ENCODE measurements at places on chromosomes 4 and X.

- no peak for DNase-seq
Observed at GRCh38 chr4:31655328-31655727, 935.2 kb downstream of the PCDH7 start.

- no peak for DNase-seq
Observed at GRCh38 chrX:15336023-15336413, 695 bp upstream of the PIGA start.

DNA sequence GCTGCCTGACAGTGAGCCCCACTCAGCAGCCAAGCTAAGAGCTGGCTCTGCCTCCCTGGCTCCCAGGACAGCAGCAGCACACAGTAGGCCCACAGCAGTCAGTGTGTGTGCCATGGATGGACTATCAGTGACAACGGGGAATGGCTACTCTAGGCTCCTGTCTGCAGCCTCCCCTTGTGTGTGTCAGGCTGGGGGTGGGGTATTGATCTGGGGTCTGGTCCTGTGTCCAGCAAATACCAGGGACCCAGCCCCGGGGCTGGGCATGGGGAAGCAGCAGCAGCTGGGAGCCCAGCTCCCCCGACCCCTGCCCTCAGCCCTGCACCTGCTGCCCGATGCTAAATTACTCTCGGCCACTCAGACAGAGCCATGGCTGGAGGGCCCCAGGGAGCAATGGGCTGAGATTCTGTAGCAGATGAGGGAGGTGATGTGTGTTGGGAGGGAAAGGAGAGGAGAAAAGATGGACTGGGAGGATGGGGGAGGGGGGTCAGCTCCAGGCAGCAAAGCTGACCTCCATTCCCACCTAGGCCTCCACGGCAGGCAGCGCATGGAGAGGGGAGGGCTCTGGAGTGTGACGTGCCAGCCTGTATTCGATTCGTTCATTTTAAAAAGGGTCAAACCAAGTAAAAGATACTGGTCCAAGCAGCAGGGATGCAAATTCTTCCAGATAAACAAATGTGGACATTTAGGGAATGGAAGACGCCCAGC, 61.3 kb upstream of the CRMP1 start:
- no peak for DNase-seq

DNA sequence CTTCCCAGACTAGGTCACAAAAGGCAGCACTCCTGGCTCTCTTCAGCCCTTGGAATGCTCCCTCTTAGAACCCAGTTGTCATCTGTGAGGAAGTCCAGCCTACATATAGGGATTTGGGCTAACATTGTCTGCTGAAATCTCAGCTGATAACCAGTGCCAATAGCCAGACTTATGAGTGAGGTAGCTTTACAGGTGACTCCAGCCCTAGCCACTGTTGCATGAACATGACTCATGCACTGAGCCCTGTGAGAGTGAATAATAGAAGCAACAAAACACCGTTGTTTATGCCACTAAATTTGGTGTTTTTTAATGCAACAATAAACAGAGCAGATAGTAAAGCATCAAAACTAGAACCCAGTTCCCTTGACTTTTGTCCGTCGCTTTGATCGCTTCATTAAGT, 433.2 kb downstream of the STIM2 start:
- DNase-seq = no peak

GRCh38 chrX:41332005-41332404, 2.0 kb upstream of the DDX3X start:
- DNase-seq = no peak

GRCh38 chrX:24506082-24506481, 41.0 kb downstream of the PDK3 start:
- DNase-seq = no peak

- DNase-seq = no peak
Observed at GRCh38 chr4:137614491-137614890, 82.2 kb upstream of the PCDH18 start.

- DNase-seq = no peak
Observed at GRCh38 chrX:38109042-38109898, 102.9 kb downstream of the SYTL5 start.

DNA sequence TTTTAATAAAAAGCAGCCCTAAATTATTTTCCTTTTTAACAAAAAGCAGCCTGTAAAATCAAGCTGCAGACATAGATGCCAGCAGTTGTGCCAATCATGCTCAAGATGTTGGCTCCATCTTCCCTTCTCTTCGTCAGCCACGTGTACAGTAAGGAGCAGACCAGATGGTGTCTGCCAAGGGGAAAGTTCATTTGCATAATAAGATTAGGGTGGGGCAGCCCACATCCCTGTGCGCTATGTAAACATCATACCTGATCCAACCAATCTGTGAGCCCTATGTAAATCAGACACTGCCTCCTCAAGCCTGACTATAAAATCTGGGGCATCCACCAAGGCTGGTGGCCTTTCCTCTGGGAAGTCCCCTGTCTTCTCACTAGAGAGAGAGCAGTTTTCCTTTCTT, 23.1 kb upstream of the C1GALT1C1 start:
- DNase-seq = no peak

DNA sequence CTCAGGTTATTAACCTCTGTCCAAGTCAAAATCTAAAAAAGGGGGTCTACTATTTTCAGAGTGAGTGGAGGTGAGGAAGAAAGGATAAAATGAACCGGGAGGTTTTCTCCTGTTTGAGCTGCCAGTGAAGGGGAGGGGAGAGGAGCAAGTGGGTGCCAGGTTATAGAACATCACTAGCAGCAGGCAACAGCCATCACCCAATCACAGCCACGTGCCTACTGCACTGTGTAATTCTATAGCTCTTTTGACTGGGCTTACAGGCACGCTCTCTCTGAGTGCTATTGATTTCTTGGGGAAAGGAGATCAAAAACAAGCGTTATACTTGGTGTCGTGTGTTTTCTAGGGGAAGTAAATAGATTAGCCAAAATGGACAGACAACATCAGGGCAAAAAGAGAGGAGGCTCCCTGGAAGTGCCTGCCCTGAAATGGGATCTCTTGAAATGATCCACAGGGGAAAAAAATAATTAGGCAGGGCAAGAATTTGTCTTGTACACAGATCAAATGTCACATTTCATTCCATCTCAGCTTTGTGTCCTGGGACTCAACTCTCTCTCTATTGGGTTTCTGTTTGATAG, 300.5 kb upstream of the LCORL start:
- no peak for DNase-seq

- no peak for DNase-seq
Observed at GRCh38 chr4:172357006-172357540, 543.9 kb downstream of the GALNTL6 start.

DNA sequence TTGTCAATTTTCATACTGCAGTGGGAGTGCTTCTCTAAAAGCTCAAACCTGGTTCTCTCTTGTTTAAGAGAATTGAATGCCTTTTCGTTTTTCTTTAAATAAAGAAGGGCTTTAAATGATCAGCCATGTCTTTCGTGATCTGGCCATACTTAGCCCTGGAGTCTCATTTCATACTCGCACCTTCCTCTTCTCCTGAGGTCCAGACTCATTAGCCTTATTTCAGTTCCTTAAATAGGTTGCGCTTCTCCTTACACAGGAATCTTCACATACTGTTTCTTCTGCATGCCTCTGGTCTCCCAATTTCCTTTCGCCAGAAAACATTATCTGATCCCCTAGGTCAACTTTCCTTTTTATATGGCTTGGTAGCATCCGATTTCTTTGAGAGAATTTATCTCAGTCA, 565.6 kb upstream of the TENM3 start:
- DNase-seq = no peak

GRCh38 chr4:173515458-173515857, 14.6 kb downstream of the HAND2 start:
- no peak for DNase-seq

GRCh38 chr4:145884775-145885174, 53.8 kb downstream of the ZNF827 start:
- DNase-seq = no peak

- DNase-seq = no peak
Observed at GRCh38 chr4:128517739-128518510, 230.3 kb upstream of the PGRMC2 start.

DNA sequence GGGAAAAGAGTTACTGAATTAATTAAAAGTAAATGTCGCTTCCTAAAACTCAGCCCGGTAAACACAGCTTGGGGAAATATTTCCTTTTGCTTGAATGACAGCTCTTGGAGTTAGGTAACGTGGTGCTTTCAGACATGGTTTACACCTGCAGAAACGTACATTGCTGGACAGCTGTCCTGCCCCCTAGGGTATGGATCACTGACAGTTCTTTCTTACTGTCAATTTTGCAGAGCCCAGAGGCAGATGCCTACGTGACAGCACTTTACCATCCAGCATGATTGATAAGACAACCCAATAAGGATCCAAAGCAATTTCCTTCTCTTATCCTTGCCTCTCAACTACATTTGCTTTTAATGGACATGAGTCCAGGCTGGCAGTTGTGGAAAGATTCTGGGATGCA, 334.5 kb downstream of the PACRGL start:
- no peak for DNase-seq

DNA sequence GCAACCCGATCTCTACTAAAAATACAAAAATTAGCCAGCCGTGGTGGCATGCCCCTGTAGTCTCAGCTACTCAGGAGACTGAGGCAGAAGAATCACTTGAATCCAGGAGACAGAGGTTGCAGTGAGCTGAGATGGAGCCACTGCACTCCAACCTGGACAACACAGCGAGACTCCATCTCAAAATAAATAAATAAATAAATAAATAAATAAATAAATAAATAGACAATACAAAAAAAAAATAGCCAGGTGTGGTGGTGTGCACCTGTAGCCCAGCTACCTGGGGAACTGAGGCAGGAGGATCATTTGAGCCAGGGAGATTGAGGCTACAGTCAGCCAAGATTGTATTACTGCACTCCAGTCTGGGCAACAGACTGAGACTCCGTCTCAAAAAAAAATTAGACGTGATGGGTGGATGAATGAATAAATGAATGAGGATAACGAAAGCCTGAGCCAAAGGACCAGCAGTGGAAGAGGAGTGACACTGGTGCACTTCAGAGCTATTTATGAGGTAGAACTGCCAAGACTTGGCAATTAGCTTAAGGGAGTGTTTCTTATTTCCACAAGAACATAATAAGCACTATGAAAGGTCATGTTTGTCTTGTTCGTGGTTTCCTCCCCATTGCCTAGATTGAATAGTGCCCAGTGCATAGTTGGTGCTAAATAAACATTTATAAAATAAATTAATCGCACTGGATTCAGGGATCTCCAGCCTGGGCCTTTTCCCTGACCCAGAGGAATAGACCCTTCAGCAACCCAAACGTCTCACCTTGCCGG, 232.2 kb downstream of the IDS start:
- no peak for DNase-seq

DNA sequence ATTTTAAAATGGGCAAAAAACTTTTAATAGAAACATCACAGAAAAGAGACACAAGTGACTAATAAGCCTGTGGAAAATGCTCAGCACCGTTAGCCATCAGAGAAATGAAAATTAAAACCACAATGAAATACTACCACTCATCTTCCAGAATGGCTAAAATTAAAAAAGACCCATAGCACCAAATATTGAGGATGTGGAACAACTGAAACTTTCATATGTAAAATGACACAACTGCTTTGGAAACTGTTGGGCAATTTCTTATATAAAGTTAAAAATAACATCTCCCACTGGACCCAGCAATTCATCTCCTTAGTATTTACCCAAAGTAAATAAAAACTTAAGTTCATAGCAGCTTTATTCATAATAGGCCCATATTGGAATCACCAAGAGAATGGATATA, 94.2 kb downstream of the TENM3 start:
- no peak for DNase-seq

DNA sequence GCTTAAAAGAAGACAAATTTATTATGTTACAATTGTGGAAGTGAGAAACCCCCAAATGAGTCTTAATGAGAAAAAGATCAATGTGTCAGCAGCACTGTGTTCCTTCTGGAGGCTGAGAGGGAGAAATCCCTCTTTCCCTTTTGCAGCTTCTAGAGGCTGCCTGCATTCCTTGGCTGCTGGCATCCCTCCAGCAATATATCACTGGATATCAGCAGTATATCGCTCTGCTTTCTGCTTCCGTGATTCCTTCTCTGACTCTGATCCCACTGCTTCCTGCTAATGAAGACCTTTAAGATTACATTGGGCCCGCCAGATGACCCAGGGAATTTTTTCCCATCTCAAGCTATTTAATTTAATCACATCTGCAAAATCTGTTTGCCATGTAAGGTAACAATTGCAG, 1008.0 kb downstream of the RAPGEF2 start:
- DNase-seq = no peak

GRCh38 chr4:96894621-96895020, 1054.7 kb downstream of the PDHA2 start:
- DNase-seq = no peak

DNA sequence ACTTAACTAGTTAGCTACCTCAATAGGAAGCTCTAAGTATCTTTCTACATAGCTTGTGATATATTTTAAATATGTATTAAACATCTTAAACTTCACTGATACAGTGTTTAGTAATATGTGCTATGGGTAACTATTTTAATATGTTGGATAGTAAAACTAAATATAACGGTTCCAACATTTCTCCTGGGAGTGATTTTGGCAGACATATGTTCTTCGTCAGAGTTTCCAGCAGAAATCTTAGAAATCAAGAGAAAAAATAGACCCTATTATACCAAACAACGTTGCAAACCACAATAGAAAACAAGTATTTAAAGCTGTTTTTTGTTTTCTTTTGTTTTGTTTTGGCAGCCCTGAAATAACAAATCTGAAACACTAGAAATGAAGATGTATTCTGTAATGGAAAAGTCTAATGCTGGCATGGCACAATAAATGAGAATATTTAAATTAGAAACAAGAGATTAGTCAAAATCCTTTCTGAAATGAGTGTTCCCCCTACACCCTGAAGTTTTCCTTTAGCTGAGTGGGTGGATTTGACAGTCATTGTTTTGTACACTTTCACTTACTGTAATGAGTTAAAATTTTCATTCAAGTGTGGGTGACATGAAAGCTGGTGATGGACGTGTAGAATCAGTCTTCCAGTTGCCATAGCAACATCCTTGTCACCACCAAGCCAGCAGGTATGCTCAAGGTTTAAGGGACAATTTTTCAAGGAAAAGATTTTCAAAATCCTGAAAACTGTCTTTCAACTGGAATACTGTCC, 233.5 kb downstream of the SCFD2 start:
- no peak for DNase-seq

DNA sequence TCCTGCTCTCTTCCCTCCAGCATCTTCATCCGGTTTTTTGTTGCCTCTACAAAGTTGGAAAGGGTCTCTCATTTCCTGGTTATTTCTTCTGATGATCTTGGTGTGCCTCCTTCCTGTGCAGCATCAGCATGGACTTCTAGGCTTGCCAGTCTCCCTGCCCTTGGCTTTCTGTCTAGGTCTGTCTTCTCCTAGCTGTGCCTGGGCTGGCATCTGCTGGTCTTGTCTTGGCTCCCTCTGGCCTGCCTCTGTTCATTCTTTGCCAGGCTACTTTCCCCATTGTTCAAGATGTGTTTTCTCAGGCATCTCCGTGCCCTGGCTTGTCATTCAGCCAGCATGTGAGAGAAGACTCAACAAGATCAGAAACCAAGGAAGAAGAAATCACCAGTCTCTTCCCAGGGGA, 9.7 kb downstream of the ZNF275 start:
- peak; percentile 56 for DNase-seq

GRCh38 chr4:145326491-145326890, 146.1 kb upstream of the OTUD4 start:
- no peak for DNase-seq

DNA sequence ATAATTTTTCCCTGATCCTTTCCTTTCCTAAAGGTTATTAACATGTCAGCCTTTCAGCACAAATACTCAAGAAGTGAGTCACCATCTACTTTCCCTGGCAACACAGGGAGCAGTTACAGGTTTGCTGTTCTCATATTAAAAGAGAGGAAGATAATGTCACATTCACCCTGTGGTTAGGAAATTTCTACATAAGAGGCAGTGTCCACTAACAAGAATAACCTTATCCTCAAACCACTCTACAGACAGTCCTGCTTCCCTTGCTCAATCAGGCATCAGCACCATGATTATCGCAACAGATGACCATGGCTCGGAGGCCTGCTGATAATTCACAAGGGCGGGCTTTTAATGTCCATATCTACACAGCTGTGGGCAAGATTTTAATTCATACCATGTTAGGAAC, 30.9 kb downstream of the RNF150 start:
- DNase-seq = no peak
